Natural killer cell (primary cell): ENCODE measurements at places on chromosomes 5 and 9. TPM values are rescaled to one million over a fixed set of nuclear protein-coding genes. Genes with fewer than 3 reads are reported as not detected.

FCN2 gene
- not detected for total RNA-seq

DNA sequence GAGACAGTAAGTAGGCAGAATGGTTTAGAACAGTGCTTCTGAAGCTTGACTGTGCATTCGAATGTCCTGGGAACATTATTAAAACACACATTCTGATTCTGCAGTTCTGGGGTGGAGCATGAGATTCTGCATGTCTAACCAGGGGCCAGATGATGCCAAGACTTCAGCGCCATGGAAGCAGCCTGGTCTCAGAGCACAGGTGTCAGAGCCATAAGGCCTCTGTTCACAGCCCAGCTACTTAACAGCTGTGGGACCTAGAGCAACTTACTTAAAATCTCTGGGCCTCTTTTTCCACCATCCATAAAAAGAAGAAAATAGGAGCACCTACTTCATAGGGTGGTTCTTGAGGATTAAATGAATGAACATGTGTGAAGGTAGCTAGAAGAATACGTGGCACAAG, 84.0 kb downstream of the GNAQ start:
- DNase-seq = no peak

- no peak for DNase-seq
Measured at GRCh38 chr5:76379316-76379715, 23.8 kb upstream of the IQGAP2 start.

DNA sequence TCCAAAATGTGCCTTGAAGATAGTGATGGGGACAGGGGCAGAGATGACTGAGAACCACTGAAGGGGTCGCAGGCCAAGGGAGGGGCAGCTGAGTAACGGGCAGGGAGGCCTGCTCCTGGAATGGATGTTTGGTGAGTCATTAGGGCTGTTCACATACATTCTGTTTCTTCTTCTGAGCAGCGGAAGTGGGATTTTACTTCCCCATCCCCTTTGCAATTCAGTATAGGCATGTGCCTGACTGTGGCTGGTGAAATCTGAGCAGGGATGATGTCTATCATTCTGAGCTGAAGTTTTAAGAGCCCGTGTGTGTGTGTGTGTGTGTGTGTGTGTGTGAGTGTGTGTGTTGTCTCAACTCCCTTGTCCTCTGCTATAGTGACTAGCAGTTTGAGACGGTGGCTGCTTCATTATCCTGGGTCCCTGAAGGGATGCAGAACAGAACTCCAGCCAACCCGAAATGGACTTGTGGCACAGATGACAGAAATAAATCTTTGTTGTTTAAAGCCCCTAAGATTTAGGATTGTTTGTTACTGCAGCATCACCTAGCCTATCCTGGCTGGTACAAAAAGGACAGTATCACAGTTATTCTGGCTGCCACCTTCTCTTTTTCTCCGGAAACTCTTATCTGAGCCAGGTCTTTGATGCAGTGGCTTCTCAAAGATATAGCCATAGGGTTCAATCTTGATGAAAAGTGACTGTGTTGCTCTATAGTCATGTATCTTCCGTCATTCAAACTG, 29.2 kb upstream of the TGFBI start:
- DNase-seq = no peak

- no peak for DNase-seq
Measured at GRCh38 chr5:14526493-14526892, 55.1 kb upstream of the OTULINL start.

GRCh38 chr9:22838266-22838665, 391.6 kb downstream of the DMRTA1 start:
- DNase-seq = no peak

- DNase-seq = no peak
Measured at GRCh38 chr5:76050134-76050533, 33.0 kb upstream of the SV2C start.

DCAF10 gene
- 12.9 TPM for total RNA-seq

- no peak for DNase-seq
Measured at GRCh38 chr5:142736247-142736632, 33.9 kb upstream of the ARHGAP26 start.

GRCh38 chr5:138138949-138139780, at the start of gene NME5:
NME5 (minus strand) TSS chr5:138139428; CDS start chr5:138138780, 648 bp downstream.
- no peak for DNase-seq

SLC6A7 gene
- not detected for total RNA-seq

ATP10B gene
- not detected for total RNA-seq

DNA sequence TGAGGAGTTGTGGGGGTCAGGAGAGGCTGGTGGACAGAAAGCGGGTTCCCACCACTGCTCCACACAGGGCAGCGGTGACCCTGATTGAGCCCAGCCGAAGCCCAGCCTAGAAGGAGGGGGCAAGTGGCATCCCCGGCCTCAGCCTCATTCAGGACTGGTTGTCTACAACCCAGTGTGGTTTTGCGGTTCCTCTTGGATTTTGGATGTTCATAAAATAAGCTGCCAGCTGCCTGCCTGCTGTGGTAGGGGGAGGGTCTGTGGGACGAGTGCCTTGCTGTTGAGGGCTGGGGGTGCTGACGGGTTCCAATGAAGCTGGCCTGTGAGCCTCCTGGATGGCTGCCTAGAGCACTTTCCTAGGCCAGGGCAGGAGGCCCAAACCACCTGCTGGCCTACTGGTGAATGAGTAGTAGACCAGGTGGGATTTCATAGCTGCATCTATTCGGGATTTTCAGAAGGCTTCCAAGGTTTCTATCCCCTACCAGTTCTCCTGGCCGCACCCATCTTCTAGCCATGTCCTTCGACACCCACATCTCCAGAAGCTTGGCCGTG, 102.4 kb downstream of the NDFIP1 start:
- DNase-seq = no peak

TAF11L5 gene
- not detected for total RNA-seq
